ENCODE measurements at places on chromosomes 2 and 18.

- no peak for DNase-seq
Observed at GRCh38 chr18:59690996-59691395, 6.2 kb downstream of the CCBE1 start.

GRCh38 chr2:120452131-120452530 is 106.2 kb downstream of the INHBB start:
- no peak for DNase-seq

DNA sequence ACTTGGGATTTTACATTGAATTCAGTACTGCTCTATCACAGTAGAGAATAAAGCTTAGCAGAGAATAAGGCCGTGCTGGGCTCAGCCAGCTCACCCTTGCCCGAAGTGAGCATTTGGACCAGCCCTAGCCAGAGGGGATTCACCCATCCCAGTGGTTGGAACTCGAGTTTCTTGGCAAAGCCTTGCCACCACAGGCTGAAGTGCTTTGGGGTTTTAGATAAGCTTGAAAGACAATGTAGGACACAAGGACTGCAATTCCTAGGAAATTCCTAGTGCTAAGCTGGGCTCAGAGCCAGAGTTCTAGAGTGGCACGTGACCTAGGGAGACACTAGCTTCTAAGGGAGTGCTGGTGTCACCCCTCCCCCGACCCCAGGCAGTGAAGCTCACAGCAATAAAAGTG is 28.0 kb downstream of the SERPINB11 start:
- DNase-seq = no peak

GRCh38 chr2:40372283-40372985 is 79.5 kb downstream of the SLC8A1 start:
- DNase-seq = no peak

DNA sequence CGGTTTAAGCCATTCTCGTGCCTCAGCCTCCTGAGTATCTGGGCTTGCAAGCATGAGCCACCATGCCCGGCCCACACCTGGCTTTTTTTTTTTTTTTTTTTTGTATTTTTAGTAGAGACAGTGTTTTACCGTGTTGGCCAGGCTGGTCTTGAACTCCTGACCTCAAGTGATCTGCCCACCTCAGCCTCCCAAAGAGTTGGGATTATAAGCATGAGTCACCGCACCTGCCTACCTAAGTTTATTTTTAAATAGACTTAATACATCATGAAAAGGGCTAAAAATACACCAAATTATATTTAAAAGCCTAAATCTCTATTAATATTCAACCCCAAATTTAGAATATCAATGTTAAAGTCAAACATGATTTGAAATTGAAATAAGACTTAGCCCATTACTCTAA is 250.8 kb upstream of the MC4R start:
- DNase-seq = no peak

DNA sequence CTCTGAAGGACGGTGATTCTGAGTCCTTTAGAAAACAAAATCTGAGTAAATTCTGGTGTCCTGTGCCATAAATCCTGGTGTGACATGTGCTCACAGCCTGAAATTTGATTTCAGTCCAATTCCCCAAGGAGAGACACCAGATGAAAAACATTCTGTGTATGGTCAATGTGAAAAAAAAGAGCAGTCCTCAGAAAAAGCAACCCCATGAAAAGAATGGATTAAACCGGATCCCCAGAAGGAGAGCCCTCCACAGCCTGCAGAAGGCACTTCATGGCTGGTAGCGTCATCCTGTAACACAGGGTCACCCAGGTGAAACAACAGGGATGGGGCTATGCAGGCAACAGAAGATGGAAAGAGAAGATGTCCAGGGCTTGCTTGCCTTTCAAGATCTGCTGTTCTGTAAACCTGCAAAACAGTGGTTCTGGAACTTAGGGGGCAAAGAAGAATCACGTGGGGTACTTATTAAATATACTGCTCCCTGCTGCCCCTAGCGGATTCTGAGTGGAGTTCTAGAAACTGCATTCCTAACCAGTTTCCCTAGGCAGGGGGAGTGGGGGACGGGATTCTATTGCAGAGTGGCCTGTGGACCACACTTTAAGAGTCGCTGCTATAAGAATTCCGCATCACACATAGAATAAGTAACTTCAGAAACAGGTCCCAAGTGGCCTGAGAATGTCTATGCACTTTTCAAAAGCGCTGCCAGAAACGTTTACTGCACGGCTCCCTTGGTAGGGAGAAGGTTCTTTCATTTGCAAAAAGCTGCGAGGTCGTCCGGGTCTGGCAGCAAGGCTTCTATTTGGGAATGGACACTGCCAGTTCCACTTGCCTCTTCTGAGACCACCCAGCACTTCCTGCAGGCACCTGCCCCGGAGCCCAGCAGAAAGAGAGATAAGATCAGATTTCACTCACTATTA is 118.9 kb upstream of the ARL5A start:
- DNase-seq = peak; percentile 13

DNA sequence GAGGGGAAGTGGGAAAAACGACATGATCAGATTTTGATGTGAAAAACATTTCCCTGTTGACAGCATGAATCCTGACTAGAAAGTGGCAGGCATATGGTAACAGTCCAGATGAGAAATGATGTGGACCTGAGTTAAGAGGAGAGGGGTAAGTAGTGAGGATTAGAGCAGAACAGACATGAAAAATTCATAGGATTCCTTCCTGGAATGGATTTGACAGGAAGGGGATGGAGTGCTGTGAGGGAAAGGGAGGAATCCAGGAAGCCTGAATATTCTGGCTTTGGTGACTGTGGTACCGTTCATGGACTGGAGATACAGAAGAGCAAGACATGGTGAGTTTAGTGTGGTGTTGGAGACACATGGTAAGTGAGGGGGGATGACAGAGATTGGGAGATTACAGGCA is 115.4 kb downstream of the TMEM131 start:
- DNase-seq = no peak
